Activated CD8-positive, alpha-beta memory T cell treated with anti-CD3 and anti-CD28 coated beads for 24 hours (primary cell): ENCODE measurements at places on chromosomes 13 and 19.

- no peak for DNase-seq
These were observed 23.7 kb upstream of the SHISA2 start for GRCh38 chr13:26075498-26075897.

GRCh38 chr13:37889820-37890219, 20.2 kb upstream of the TRPC4 start:
- DNase-seq: no peak

- DNase-seq: no peak
These were observed 148.9 kb downstream of the SOX1 start for GRCh38 chr13:112215871-112216270.

GRCh38 chr13:29500386-29500785, 95.1 kb downstream of the SLC7A1 start:
- DNase-seq: no peak

- DNase-seq: no peak
These were observed at the start of gene GNG14 for GRCh38 chr19:12687496-12688196. Gene GNG14 (plus strand): TSS chr19:12687998. CDS start chr19:12688049, 51 bp downstream.

DNA sequence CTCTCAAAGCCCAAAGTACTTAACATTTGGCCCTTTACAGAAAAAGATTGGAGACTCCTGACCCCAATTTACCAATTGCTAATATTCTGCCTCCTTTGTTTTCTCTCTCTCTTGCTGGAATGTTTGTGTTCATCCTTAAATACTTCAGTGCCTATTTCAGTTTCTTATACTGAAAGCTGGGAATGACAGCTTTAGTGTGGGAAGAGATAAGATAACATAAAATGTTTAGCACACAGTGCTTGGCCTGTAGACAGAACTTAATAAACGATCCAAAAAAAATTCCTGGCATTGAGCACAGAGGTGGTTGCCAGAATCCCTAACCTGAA, 3.0 kb upstream of the PLEKHF1 start:
- no peak for DNase-seq

DNA sequence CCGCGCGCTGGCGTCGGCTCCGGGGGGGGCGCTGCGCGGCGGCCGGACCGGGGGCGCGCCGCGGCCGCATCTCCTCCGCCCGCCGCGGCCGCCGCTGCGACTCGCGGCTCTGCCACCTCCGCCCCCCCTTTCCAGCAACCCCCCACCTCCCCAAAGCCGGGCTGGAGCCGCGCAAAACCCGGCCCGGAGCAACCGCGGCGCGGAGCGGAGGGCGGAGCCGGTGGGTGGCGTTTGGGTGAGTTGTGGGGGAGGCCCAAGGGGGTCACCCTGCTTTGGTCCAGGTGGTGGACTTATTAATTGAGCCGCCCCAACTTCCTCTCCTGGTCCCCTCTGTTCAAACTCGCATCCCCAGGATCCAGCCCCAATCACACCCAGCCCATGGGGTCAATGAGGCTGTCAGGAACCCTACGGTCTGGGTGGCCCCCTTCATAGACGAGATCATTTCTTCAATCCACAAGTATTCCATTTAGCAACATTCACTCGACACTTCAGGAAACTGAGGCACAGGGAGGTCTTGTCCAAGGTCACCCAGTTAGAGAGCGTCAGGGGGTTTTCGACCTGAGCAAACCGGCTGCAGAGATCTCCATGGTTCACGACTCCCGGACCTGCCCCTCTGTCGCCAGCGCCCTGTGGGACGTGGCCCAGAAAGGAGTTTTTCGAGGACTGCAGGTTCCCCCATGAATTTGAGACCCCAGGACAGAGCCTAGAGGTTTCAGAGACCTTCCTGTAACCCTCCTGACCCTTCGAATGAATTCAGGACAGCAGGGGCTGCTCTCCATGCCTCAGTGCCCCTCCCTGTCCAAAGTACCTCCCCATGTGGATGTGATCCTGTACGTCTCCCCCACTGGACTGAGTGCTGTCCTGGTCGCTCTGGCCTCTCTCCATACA, 22.4 kb upstream of the SEMA6B start:
- DNase-seq: no peak

- DNase-seq: peak; percentile 68
These were observed 526 bp downstream of the NFIX start for GRCh38 chr19:12995596-12996405.

DNA sequence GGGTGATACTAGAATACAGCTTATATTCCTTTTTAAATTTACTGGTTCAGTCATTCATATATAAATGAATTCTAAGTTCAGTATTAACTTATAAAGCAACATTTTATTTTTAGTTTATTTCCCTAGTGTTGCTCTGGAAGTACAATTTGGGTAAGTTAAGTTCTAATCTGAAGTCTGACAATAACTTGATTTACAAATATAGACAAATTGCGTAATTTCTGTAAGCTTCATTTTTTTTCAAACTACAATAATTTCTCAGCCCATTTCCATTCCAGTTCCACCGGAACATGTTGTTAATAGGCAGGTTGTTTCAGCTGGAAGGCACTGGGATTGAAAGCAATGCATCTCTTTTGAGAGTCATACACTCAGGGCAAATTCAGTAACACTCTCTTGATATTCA, 2000.7 kb downstream of the OLFM4 start:
- DNase-seq: no peak

- no peak for DNase-seq
These were observed 23.8 kb upstream of the ASF1B start for GRCh38 chr19:14160017-14160703.

GRCh38 chr13:52850396-52851136, 2.1 kb upstream of the PCDH8 start:
- DNase-seq: peak; percentile 69

GRCh38 chr13:75326173-75327134, 155.5 kb downstream of the TBC1D4 start:
- DNase-seq: peak; percentile 85

DNA sequence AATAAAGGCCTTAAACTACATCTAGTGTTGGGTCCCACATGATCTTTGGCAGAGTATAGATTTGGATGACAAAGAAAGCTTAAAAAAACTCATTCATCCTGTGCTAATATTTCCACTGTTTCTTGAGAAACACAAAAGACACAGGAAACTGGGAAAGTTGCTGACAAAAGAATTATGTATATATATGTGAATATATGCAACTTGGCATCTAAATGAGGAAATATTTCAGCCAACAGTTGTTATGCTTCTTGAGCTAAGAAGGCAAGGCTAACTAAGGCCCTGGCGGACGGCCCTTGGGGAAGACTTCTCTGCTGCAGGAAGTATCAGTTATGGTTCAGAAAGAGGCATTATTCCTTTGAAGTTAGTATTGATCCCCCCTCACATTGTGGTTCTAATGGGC, 491.8 kb downstream of the DIAPH3 start:
- DNase-seq: no peak

GRCh38 chr19:43505941-43506340, 1.4 kb upstream of the PHLDB3 start:
- no peak for DNase-seq

- DNase-seq: no peak
These were observed 1445.7 kb downstream of the UQCRFS1 start for GRCh38 chr19:27767234-27767633.

DNA sequence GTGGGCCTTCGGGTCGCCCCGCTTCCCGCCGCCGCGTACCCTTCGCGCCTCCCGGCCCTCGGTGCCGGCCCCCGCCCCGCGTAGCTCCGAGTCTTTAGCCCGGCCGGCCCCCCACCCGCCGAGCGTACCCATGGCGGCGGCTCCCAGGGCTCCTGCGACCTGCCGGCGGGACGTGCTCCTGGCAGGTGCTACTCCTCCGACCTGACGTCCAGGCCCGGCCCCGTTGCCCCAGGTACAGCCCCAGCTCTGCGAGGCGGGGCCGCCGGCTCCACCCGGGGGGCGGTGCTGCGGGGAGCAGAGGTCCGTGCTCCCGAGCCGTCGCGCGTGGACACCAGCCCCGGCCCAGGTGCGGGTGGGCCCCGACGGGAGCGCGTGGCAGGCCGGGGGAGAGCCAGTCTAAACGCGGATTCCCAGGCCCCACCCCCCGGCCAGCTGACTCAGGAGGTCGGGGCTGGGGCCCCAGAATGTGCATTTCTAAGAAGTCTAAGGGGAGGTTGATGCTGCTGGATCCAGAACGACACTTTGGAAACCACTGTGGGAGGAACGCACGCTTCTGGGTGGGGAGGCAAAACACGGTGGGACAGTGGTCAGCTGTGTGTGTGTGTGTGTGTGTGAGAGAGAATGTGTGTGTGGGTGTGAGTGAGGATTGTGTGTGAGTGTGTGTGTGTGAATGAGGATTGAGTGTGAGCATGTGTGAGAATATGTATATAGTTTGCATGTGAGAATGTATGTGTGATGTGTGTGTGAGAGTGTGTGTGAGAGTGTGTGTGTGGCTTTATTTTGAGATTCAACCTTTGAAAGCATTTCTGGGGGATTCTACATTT, at the start of gene SLC15A1:
Gene SLC15A1 (minus strand): TSS at position 206 of the 824 bp plus-strand sequence. CDS start 74 bp downstream, at position 132.
- no peak for DNase-seq

- no peak for DNase-seq
These were observed at the start of gene PLVAP for GRCh38 chr19:17376935-17377600. Gene PLVAP (minus strand): TSS chr19:17377342. CDS start chr19:17377288, 54 bp downstream.

DNA sequence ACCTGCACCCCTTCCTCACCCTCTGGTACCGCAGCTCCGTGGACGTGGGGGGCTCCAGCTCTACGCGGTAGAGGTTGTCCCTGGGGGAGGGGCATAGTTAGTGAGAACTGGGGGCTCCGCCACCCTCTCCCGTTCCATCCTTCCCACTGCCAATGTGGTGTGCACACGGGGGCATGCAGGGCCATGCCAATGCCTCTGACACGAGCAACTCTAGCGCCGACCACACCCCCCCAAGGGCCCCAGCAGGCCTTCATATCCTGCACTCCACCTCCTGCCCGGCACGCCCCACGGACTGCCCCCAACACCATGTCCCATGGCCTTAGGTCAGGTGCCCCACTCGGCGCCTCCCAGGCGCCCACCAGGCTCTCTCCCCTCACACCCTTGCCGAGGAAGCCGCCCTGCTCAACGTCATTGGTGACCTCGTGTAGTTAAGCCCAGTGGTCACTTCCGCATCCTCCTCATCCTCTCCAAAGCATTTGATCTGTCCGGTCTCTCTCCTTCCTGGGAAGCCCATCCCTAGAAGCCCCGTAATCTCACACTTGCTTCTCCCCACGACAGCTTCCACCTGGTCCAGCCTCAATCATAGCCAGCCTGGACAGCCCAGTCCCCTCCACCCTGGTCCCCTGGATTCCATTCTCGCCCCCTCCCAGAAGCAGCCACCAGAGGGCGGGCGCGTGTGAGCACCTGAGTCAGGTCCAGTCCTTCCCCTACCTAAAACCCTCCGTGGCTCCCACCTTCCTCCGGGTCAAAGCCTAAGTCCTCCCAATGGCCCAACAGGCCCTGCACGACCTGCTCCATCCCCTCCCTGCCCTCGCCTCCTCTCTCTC, 2.1 kb downstream of the SEMA6B start:
- no peak for DNase-seq

GRCh38 chr13:52975161-52975560, 53.5 kb upstream of the OLFM4 start:
- no peak for DNase-seq

GRCh38 chr19:19240476-19240875, 28.7 kb downstream of the NCAN start:
- no peak for DNase-seq

GRCh38 chr19:5369962-5370367, 29.4 kb upstream of the PTPRS start:
- peak; percentile 82 for DNase-seq

- no peak for DNase-seq
These were observed 30.3 kb downstream of the TSHZ3 start for GRCh38 chr19:31318790-31319425.

DNA sequence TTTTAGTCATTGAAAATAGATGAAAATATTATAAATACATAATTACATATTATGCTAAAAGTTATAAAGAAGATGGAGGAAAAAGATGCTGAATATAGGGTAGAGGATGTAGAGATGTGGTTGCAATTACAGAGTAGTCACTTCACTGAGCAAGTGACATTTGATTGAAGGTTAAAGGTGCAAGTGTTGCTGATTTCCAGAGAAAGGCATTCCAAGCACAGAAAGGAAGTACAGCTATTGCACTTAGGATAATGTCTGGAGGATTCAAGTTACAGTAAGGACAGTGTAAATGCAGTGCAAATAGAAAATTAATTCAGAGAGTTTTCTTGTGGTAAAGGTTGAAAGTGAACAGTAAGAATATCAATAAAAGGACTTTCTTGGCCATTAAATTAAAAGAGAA, 1721.8 kb downstream of the PCDH9 start:
- no peak for DNase-seq

GRCh38 chr13:111123649-111124048, 8.5 kb downstream of the ARHGEF7 start:
- DNase-seq: no peak

GRCh38 chr13:20332361-20333096, 100.4 kb upstream of the GJB6 start:
- no peak for DNase-seq

DNA sequence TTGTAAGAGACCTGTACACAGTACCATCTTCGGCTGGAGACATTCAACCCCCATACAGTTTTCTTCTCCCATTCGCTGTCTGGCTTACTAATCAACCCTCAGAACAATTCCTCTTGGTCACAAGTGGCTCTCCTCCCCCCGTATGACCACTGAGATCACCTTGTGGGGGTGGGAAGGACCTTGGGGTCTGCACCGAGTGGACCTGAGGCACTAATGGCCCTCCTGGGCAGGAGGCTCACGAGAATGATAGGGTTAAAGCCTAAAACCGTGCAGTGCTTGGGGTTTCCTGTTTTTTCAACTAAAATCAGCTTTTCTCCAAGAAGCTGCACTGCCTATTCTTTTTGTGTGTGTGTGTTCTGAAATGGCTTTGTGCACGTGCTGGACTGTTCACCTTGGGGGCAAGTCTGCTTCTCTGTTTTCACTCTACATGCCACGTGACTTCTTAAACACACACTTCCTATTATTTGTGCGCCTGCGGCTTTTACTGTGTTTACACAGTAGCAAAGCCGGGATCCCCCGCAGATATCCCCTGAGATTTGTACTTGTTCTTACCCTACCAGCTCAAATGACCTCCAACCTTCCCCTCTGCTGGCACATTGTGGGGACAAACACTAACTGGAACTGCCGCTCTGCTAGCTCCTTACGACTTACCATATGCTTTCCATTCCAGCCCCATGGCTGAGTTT, 12.3 kb downstream of the RBM26 start:
- peak; percentile 62 for DNase-seq

DNA sequence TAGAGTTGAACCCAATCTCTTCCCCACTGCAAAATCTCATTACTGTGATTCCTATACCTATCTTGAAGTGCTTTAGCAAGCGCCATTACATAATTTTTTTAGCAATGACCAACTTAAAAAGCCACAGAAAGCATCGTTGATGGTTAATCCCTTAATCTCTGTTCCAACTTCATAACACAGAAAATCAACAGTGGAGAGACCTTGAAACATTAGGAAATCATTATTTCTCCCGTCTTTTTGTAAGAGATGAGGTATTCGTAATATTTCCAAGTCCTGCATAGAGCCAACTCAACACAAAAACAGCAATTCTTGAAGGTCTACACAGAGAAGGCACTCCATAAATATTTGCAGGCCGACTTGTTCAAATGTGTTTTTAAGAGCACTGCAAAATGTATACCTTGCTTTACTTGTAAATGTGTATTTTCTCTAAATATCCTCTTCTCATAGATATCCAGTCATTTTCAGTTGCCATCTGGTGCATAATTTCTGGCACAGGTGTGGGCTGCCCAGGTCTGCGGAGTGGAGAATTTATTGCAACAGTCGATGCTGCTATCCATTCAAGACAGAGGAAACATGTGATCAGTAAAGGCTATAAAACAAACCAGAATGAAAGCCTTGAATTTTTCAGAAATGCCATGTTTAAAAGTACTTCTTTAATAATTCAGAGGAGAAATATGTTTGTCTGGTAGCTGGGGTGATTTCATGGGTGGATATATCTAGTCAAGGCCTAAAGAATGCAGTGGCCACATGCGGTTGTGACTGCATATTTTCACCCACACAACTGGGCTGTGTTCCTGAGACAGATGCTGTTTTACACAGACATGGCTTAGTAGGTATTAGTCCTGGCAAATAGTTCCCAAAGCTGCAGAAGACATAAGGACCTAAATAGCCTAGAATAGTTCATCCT, 234.3 kb upstream of the STARD13 start:
- no peak for DNase-seq
